ENCODE measurements at places on chromosomes 2 and 18.
A peak's percentile ranks its signal among the peaks of the same experiment; 100 is the strongest.

GRCh38 chr2:120355780-120356266 lies 9.9 kb downstream of the INHBB start:
- DNase-seq: no peak

DNA sequence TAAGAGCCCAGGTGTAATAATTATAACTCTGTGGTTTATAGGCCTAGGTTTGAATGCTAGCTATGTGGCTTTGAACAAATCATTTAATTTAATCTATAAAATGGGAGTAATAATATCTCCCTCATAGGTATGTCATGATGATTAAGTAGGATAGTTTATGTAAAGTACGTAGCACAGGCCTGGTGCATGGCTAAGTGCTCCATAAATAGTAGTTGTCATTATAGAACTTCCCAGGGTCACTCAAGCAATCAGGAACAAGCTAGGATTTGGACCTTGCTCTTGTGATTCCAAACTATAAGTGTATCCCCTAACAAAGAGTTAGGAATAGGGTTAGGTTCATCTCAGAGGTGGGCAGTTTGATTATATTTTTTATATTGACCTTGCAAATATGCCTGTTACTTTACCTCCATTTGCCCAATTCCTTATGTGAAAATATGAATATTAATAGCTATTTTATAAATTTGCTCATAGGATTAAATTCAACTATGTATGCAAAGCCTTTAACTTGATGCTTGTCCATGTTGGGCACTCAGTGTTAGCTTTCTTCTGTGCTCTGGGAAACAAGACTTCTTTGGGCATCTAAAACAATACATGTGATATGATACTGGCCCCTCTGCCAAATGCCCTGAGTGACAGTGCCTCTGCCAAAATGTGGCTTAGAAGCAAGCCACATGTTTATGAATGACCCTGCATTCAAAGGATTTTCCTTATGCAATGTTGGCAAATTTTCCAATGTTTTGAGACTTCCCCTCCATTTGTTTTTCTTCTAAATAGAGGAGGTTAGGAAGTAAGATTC lies 353.6 kb downstream of the KIAA1328 start:
- DNase-seq: no peak

DNA sequence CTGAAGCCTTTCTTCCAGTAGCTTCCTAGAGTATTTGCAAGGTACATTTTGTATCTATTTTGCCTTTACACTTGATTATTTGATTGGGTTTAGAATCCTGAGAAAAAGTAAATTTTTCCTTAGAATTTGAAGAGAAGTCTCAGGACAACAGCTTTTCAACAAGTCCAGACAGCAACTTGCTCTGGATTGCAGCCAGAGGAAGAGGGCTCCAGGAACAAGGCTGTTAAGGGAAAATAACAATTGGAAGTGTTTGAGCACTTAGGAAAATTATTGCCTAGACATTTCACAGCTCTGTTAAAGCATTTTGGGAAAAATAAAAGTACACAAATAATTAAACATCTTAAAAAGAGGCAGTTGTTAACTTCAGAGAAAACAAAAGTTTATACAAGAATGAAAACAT lies 58.3 kb upstream of the RAPGEF4 start:
- no peak for DNase-seq

- no peak for DNase-seq
These were observed 292.8 kb upstream of the LRP1B start for GRCh38 chr2:142423603-142424002.

- DNase-seq: no peak
These were observed 275.9 kb upstream of the GCFC2 start for GRCh38 chr2:75986617-75987016.

DNA sequence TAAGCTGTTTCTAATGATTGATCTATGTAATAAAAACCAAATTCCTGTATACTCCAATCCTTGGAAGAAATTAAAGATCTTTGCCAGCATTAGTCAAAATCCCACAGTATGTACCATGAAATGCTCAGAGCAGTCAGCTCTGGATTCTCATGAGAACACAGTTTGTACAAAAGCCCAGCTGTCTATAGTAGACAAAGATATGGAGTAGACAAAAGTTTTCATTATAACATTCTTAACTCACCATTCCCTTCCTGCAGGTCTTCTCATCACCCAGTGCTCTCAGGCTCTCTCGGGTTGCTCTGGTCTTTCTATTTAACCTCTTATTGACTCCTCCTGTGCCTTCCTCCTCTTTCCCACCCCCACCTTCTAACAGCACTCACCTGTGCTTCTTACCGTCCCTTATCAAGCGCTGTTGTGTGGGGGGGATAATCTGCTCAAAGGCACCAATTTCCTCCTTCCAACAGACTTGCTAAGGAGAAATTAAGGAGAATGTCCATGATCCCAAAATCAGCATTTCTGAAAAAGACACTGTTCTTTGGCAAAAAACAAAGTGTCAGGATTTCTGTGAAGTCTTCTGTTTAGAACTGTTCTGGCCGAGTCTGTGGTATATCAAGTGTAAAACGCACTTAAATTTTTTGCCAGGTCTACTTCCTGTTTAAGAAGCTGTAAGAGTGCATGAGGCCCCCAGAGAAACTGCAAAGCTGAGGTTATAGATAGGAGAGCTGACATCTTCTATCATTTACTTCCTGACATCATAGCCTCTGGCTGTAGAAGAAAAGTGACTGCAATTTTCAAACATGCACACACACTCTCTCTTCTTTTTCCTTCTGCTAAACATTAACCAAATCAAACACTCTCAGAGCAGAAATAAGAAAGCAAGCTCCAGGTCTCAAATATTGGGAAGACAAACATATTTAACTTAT lies 144.1 kb downstream of the EVA1A start:
- no peak for DNase-seq

GRCh38 chr2:172600557-172601008 lies 44.7 kb downstream of the PDK1 start:
- peak; percentile 15 for DNase-seq

DNA sequence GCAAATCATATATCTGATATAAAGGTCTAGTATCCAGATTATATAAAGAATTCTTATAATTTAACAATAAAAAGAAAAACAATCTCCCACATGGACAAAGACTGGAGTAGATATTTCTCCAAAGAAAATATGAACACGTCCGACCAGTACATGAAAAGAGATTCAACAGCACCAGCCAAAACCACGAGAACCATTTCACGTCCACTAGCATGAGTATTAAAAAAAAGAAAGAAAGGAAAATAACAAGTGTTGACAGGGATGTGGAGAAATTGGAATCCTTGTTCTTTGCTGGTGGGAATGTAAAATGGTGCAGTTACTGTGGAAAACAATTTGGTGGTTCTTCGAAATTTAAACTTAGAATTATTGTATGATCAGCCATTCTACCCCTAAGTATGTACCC lies 432.7 kb upstream of the TRIB2 start:
- DNase-seq: no peak

DNA sequence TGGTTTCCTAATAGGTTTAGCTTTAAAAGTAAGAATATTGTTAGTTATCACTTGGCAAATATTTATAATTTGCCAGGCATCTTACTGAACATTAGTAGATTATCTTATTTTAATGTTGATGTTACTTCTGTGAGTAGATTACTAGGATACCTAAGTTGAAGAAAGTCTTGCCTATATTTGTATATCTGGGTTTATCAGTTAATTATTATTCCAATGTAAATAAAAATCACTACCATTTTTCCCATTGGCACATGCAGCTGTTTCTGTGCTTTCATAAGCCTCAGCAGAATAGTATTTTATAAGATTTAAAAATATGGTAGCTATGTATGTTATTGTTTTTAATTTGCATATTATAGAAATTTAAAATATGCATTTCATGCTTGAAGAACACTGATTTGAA lies 16.3 kb upstream of the TRIM43B start:
- DNase-seq: no peak

DNA sequence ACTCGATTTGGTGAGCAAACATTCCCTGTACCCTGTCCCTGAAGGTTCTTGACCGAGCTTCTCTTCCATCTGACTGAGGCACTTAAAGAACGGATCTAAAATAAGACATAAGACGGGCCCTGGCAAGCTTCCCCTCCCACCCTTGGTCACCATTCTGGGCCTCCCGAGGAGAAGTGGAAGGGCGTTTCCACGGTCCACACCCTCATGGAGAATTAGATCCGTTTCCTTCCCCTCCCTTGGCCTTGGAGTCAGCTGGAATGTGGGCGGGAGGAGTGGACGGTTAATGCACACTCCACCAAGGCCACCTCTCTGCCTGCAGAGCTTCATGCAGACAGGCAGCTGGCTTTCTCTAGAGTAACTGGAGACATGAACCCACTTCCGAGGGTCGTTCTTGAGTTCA lies 257.3 kb upstream of the APCDD1 start:
- DNase-seq: no peak

DNA sequence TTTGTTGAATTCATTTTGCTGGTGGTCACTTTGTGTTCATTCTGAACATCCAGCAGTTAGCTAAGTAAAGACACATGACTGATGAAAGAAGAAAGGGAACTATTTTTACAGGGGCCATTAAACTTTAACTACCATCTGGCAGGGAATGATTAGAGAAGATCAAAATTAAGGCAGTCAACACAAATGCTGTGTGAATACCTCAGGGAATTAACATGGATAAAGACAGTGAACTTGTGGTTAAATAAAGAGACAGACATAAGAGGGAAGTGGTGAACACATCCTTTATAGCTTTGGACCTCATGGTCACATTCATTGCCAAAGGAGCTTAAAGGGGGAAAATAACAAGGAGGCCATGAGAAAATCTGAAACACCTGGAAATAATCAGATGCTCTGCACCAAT lies 52.6 kb upstream of the ATP5MC3 start:
- no peak for DNase-seq

GRCh38 chr2:216774180-216774579 lies 78.8 kb upstream of the IGFBP5 start:
- DNase-seq: no peak

DNA sequence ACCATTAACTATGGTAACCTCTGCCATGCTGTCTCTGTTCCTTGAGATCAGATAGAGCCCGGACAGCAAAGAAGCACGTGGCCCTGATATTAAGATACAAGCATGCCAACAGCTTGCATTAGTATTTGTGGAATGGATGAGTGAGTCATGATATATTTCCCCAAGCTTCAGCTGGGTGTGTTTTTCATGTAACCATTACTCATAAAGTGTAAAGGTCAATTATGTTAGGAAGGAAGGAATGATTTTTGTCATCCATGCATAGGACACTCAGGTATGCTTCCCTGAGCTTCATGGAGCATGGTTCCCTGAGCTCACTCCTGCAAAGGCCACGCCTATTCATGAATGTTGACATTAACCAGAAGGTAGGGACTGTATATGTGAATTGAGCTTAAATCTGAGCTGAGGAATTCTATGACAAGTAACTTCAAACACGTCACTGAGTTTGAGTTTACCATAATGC lies 74.6 kb downstream of the ARL4C start:
- DNase-seq: peak; percentile 94

DNA sequence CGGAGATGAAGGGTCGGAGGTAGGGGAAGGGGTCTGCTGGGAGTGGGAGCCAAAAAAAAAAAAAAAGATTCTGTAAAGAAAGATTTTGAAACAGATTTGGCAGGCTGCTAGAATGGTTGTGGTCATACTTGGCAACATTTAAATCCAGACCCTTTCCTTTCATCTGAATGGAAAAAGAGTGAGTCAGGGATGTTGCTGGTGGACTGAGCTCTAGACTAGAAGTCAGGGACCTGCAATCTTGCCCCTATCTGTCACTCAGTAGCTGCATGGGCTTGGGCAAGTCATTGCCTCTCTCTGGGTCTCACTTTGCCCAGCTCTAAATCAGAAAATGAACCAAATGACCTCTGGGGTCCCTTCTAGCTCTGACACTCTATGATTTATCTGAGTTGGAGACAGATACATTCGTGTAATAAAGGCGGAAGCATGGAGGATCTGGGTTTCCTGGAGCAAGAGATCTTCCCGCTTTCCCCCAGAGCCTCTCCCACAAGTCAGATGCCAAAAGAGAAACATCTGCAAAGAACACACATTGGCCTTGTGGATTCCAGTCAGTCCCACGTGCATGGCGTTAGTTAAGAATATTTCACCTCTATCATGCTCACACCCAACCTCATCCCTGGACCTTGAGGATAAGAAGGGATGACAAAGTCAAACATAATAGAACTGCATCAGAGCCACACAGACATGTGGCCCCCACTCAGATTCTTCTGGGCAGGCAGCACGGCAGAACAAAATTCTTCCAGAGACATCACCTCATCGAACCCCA lies 58.5 kb downstream of the ADD2 start:
- DNase-seq: no peak

DNA sequence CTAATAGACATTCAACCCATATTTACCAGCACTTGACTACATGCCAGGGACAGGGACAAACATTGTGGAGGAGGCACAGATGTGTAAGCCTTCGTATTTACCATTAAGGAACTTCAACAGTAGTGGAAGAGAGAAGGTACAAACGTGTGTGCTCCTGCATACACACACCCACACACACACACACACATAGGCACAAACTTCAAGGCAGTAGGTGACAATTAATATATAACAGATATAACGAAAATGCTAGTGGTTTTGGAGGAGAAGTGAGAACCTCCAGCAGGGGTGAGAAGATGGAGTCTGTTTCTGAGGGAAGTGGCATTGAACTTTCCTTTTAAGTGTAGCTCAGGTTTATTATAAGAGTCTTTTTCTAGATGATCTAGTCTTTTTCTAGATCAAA lies 231.1 kb downstream of the SETBP1 start:
- no peak for DNase-seq

DNA sequence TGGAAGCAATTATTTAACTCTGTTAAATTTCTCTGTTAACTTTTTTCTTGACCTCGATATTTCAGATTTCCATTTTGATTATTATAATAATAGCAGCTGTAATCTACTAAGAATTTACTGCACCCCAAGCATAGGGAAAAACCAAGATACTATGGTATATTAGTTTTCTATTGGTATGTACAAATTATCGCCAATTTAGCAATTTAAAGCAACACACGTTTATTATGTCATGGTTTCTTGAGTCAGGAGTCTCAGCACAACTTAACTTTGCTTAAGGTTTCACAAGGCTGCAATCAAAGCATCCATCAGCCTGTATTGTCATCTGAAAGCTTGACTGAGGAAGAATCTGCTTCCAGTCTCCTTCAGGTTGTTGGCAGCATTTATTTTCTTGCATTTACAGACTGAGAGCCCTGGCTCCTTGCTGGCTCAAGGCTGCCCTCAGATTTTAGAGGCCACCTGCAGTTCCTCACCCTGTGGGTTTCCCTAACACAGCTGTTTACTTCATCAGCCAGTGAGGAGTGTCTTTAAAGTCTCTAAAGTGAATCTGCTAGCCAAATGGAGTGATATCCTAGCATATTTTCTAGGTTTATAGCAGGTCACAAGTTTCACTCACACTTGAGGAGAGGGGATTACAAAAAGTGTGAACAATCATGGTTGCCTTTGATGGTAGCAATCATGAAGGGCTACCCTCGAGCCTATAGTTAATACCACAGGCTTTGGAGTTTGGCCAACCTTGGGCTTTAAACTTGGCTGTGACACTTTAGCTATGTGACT lies 4.4 kb upstream of the VPS54 start:
- DNase-seq: no peak

GRCh38 chr2:190136259-190136658 lies 73.7 kb upstream of the MSTN start:
- DNase-seq: no peak

DNA sequence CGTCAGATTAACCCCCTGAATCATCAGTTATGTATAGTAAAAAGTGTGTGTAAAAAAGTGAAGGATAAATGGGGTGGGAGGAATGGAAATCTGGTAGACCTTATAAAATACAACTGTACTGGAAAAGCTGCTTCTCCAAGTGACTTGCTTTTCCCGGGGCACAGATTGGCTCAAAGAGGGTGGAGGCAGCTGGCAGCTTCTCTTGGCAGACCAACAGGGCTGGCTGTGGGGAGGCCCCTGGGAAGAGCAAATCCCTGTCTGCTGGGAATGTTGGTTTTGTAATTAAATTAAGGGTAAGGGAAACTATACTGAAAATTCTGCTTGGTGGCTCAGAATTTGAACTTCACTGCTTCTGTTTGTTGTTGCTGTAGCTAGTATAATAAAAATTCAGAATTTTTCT lies 154.2 kb upstream of the DLX2 start:
- DNase-seq: no peak

Measured in amniotic epithelial cell (primary cell).